ENCODE measurements at places on chromosomes 1 and 21.

- DNase-seq = no peak
These were observed 153.5 kb upstream of the USP24 start for GRCh38 chr1:55368698-55369097.

DNA sequence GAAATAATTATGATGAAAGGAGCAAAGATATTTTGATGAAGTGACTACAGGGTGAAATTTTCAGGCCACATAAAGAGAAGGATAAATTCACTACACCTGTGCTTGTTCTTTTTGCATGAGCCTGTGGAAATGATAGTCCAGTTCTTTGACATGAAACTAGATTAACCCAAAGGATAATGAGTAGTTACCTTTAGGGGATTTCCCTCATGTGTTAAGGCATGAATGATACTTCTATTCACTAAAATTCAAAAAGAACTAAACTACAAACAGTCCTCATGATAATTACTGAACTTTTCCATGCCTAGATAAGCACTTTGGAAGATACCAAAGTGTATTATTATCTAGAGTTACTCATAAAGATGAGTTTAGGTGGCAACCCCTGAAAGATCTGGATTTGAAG is 244.3 kb downstream of the PTPRC start:
- DNase-seq = no peak

DNA sequence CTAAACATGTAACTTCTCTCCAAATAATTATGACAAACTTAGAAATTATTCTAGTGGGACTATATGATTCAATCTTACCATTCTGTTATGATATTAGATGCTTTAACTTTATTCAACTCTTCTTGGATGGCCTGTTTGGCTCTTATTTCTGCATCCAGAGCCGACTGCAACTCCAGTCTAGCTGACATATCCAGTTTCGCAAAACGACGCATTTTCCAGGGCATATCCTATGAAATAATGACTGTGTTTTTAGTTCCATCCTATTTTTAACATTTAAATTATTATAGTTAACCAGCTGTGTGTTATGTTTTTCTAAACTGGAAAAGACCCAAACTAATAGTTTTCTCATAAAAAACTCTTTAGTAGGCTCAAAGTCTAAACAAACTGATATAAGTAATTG is 133.7 kb downstream of the COQ8A start:
- no peak for DNase-seq

DNA sequence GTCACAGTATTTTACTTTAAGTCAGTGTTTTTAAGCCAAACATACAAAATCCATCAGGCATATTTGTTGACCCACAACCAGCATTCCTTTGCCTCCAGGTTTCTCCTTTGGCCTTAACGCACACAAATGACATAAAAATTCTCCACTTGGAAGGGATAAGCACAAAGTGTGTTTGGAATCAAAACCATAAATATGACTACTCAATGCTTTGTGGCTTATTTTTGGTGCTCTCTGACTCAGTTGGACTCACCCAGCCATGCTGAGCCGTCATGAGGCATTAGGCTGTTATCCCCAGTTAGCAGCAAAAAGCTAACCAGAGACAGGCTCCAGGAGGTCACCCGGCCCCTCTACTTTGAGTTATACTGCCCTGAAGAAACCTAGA is 948 bp downstream of the PRUNE1 start:
- no peak for DNase-seq

- peak; percentile 20 for DNase-seq
These were observed 1.1 kb upstream of the EPS8L3 start for GRCh38 chr1:109764561-109765482.

GRCh38 chr1:68201546-68202238 is 30.6 kb downstream of the WLS start:
- DNase-seq = no peak

GRCh38 chr1:12542616-12543592 is 75.1 kb downstream of the DHRS3 start:
- no peak for DNase-seq

DNA sequence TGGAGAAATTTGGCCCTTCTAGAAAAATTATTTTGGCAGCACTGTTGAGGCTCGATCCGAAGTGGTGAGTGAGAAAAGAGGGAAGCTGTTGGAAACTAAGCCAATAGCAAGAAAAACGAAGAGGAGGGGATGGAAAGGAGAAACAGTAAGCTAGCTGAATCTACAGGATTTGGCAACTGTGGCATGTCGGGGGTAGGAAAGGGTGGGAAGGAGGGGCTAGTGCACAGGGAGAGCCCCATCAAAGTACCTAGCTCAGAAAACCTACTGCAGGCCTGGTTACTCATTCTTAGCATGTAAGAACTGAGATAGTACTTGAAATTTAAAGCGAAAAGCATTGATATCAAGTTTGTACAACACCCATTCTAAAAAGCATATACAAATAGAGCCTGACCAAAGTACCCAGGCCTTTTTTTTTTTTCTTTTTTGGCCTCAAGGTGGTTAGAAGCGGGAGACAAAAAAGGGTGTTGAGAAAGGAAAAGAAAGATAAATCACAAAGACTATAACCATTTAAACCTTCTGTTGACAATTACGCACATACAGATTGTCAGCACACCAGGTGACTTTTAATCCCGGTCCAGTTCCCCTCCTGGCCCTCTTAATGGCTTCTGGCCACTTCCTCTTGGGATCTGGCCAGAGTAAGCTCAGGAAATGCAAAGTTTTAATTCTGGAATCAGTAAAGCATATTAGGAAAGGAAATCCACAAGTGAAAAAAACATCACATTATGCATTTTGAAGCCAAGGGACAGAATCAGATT is 50.4 kb downstream of the SLC16A1 start:
- no peak for DNase-seq

- DNase-seq = no peak
These were observed 68.3 kb downstream of the SSBP3 start for GRCh38 chr1:54337928-54338327.

DNA sequence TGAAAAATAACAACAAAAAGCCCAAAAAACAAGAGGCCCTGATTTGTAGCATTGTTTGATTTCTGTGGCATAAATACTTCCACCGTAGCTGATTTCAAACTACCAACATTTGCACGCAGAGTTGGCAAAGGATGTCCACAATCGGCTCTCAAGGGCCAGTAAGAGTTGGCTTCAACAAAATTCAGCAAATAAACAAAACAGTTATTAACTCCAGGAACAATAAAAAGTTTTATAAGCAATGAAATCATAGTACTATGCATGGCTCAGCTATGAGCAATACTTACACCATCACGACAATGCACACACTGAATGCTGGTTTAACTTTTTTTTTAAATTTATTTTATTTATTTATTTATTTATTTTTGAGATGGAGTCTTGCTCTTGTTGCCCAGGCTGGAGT is 8.7 kb upstream of the COX20 start:
- DNase-seq = no peak

DNA sequence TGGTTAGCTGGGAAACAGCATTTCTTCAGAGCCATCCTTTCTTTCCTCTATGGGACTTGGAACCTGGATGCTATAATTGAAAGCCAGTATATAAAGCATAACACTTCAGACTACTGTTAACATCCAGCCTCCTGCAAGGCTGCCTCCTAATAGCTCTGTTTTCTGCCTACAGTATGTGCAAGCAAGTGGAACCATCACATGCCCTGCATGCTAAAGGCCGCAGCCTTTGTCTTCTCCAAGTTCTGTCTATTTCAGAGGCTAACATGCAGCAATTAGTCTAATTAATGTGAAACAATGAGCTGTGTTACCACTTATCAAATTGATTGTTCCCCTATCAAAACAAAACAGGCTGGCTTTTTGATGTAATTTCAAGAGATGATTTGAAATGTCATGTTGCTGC is 82.7 kb upstream of the ESRRG start:
- DNase-seq = no peak

GRCh38 chr1:152397474-152397873 is 16.6 kb downstream of the CRNN start:
- DNase-seq = no peak

DNA sequence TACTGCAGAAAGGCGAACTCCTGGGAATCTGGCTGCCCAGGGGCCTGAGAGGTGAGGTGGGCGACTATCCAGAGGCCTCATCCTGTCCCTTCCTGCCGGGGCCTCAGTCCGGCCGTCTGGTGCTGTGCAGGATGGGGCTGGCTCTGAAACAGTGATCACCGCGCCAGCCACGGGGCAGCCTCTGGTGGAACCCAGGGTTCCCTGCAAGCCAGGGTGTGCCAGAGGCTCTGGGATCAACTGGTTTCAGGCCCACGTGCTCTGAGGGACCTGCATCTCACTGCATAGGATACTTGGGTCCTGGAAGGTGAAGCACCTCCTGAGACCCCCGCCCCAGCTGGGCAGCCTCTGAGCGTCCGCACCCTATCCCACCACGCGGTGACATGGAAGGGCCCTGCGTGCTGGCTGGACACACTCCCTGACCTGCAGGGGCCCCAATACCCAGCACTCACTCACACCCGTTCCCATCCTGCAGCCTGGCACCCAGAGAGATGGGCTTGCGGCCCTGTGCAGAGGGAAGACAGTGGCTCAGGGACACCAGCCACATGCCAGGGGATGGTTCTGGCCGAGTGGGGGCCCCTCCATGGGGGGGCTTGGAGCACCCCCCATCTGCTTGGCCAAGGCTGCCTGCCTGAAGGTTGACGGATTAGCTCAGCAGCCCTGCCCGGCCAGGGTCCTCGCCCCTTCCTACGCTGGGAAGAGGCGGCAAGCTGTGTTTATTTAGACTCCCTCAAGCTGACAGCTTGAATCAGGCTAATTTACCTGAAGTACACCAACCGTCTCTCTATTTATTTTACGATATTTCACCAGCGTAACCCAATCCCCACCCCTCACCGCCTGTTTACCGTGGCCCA is 64.3 kb upstream of the TTC34 start:
- no peak for DNase-seq

DNA sequence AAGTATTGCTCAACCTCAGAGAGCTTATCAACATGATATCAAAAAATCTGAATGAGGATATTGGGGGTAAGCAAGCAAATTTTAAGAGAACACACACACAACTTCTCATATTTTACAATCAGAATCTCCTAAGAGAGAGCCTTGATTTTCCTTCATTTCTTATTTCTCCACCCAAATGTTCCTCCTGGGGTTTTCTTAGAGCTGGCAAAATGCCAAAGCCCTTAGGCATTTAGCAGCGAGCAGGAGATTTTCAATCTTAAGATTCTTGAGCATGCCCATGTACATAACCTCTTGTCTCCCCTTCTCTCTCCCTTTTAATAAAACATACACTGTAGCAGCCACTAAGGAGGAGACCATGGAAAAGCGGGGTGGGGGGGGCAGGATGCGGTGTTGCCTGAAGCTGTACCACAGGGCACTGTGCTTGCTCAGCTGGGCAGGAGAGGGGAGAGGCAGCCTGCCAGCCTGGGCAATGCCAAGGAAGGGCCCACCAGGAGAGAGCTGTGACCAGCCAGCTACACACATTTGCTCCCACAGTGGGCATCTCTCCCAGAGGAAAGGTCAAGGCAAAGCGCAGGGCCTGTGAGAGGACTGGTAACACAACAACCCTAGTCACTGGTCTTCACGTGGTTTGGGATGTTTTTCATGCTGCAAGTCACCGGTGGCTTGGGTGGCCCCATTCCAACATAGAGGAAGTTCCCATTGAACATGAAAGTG is 4.3 kb downstream of the BRINP2 start:
- no peak for DNase-seq

DNA sequence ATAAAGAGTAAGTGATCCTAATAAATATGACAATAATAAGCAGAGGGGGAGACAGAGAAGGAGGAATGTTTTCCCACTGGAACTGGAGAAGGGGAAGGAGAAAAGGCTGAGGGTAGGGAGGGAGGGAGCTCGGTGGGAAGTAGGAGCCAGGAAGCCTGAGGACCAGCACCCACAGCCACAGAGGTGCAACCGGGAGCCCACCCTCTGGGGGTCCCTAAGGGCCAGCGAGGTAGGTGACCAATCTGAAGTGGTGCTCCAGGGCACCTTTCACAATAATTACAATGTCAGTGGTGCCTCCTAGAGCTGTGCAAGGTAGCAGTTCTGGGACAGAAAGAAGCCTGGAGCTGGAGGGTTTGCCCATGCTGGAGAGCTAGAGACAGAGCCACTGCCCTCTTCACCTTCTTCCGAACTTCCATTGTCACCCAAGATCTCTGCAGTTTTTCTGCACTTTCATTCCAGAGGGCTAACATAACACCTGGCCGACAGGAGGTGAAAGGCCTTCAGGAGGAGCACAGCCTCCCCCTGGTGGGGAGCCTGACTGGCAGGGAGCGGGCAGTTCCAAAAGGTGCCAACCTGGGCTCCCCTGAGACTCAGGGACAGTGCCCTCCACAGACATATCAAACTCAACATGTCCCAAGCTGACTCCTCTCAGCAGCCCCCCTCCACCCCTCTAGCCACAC is 4.1 kb upstream of the AHCYL1 start:
- peak; percentile 39 for DNase-seq

DNA sequence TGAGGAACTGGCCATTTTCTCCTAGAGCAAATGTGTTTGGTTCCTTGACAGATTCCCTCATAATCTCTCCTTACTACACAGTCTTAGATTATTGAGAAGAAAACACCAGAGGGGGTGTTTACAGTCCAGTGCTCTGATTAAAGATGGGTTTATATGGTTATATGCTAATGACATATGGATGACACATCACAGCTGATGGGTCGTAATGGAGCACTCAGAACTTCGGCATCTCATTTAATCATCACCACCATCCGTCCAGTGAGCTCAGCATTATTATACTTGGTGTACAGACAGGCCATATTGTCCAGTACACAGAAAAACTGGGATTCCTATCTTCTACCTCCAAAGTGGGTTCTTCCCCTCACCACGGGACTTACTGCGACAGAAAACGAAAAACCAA is 22.3 kb upstream of the NR5A2 start:
- DNase-seq = no peak

- DNase-seq = no peak
These were observed 57.4 kb downstream of the DNTTIP2 start for GRCh38 chr1:93821423-93822144.

DNA sequence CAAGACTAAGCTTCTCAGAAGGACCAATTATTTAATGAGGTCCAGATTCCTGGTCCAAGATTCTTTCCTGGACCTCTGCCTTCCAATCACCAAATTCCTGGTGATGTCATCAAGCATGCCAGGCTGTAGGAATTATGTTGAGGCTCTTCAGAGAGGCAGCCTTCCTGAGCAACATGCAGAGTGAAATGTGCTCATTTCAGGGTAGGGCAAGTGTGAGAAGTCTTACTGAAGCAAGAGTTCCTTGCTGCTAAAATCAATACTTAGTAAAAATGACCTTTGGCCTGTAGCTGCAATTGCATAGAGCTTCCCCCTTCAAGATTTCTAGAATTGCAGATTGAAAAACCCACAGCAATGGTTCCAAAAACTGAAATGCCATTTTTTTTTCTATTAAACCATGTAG is 31.7 kb upstream of the BCAR3 start:
- DNase-seq = no peak

- DNase-seq = no peak
These were observed 917.6 kb downstream of the NCAM2 start for GRCh38 chr21:21915816-21916215.

DNA sequence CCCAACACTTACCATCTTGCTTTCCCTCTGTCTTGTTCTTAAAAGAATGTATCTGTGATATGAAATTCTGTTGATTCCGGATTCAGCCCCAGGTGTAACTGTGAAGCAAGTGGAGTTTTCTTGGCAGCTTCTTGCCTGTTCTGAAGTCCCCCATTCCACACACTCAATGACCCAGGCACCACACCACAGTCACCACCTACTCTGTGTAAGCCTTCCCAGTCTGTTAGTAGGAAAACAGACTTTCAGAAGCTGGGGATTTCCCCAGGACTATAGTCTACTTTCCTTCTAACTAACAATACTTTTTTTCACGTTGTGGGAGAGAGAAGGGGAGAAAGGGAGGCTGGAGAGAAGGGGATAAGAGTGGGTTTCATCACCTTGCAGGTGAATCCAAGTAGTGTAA is 299.1 kb upstream of the PROX1 start:
- DNase-seq = no peak

Measured in ovary (tissue), 10 donors.